ENCODE measurements at places on chromosomes 13 and 19.

- DNase-seq = no peak
These were observed 1034.9 kb downstream of the PCDH9 start for GRCh38 chr13:66195238-66195637.

- no peak for DNase-seq
These were observed 93.4 kb upstream of the EDNRB start for GRCh38 chr13:78012046-78012445.

- DNase-seq = no peak
These were observed 13.0 kb downstream of the NMRK2 start for GRCh38 chr19:3945838-3946237.

GRCh38 chr13:25394402-25395060 lies 22.8 kb downstream of the ATP8A2 start:
- no peak for DNase-seq

GRCh38 chr13:96967248-96967745 lies 27.0 kb downstream of the OXGR1 start:
- DNase-seq = peak; percentile 10

GRCh38 chr19:56740501-56740900 lies 68.9 kb upstream of the ZNF835 start:
- no peak for DNase-seq

DNA sequence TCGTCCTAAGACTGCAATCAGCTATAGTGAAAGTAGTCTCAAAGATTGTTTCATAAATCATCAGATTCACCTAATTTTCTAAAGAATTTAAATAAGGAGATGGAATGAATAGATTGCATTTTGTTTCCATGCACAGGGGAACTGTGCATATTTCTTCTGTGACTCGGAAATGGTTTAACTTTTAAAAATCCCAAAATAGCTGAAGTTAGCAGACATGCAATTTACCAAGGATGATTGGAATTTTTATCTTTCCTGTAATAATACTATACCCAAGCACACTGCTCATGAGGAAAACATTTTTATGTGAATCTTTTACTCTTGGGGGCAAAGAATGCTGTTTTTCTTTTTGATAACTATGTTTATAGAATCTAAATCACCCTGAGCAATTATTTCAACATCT lies 15.0 kb upstream of the LMO7 start:
- peak; percentile 17 for DNase-seq

DNA sequence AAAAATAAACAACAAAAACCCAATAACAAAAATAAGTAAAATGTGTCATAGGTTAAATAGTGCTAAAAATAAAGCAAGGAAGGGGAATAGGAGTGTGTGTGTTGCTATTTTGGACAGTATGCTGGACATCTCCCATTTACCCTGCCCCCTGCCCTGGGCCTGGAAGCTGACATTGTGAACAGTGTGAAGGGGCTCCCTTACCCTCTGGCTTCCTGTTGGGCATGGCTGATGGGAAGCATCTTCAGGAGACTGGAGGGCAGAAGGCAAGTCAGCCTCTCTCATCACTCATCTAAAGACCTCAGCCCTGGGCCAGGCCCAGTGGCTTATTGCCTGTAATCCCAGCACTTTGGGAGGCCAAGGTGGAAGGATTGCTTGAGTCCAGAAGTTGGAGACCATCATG lies 26.7 kb downstream of the KCTD15 start:
- no peak for DNase-seq

GRCh38 chr19:646779-647565 lies 7.3 kb downstream of the FGF22 start:
- no peak for DNase-seq

DNA sequence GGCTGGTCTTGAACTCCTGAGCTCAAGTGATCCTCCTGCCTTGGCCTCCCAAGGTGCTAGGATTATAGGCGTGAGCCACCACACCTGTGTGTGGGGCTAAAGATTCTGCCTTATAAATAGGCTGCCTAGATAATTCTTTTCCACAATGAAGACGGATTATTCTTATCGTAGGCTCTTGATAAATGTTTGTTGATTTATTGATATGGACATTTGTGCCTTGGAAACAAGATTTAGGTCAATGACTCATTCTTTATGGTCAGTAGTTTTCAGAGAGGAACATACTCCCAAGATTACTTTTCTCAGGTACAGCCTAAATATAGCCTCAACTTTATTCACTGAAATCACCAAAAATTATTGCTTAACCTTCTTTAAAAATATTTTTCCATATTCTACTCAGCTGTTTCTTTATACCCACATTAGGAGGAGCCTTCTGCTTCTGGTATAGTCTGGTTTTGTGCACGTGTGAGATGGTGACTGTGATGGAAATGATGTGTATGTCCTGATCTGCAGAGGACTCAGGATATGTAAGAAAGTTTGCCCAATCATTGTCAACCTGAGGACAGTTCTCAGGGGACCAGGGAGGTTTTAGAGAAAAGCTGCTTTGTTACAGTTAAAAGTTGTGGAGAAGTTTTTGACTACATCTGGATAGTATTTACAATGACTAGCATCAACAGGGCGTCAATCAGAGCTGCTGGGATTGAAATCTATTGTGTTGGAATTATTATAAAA lies 208.9 kb downstream of the DNAJC15 start:
- no peak for DNase-seq

DNA sequence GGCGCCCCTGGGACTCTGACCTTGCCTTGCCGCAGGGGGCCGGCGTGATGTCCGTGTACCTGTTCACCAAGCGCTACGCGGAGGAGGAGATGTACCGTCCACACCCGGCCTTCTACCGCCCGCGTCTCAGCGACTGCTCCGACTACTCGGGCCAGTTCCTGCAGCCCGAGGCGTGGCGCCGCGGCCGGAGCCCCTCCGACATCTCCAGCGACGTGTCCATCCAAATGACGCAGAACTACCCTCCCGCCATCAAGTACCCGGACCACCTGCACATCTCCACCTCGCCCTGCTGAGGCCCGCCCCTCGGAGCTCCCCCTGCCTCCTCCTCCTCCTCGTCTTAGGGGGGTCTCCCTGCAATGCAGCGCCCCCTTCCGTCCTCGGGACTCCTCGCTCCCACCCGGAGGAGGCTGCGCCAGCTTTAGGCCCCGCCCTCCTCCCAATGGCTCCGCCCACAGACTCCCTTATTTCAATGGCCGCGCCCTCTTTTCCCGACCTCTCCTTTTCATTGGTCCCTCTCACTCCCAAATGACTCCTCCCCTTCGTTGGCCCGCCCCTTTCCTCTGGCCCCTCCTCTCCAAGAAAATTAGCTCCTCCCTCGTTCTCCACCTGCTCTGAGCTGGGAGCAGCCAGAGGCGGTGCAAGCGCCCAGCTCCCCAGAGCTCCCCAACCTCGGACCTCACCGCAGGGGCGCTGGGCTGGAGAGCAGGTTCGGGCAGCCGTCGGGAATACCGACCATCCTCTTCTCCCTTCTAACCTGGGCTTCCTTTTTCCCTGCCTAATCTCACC lies 20.5 kb upstream of the CACNG8 start:
- no peak for DNase-seq

DNA sequence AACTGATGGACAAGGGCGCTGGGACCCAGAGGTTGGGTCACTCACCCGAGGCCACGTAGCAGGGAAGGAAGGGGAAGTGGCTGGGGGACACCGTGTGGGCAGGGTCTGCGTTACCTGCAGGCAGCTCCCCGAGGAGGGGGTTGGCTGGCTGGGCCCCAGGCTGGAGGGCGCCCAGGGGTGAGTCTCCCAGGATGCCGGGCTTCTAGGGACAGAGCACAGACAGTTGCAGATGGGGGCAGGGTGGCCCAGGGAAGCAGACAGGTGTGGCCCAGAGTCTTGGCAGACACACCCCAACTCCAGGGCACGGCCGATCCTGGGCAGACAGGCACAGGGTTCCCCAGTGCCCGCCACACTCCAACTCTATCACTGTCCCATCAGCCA lies 5.6 kb upstream of the FDX2 start:
- DNase-seq = no peak

DNA sequence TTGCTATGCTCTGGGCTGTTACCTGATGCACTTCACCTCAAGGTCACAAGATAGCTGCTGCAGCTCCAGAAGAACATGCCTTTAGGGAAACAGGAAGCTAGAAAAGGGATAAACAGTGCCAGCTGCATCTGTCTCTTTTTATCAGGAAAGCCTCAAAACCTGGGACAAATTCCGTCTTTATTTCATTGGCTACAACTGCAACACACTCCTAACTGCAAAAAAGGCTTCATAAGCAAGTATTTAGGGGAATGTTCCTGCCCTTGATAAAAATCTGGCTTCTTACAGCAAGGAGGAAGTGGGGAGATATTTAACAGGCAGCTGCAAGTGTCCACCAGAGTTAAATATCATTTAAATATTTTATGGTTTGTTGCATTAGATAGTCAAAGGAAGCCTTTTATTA lies 34.2 kb upstream of the SERTM1 start:
- DNase-seq = no peak

GRCh38 chr19:44648631-44649251 lies 5.0 kb downstream of the PVR start:
- DNase-seq = no peak

GRCh38 chr13:36717966-36718545 lies 44.2 kb downstream of the SERTM1 start:
- no peak for DNase-seq

Data from amniotic stem cell (primary cell).